Mesenteric fat pad (tissue), 1 donor: ENCODE measurements at places on chromosomes 7 and 10.

DNA sequence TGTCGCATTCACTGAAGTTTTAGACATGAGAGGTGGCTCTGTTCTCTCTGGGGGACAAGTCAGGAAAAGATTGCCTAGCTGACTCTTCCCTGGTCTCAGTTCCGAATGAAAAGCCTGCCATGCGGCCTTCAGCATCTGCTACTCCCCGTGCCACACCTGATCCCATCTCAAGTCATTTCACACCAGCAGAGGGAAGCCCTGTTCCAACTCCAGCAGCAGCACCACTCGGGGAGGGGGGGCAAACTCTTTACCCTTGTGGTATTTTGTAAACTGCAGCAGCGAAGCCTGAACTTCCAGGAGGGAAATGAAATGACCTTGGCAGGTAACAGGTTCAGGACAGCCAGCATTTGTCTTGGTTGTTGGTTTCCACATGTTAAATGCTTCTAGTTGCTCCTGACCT is 13.8 kb downstream of the LRRC4 start:
- no peak for DNase-seq

DNA sequence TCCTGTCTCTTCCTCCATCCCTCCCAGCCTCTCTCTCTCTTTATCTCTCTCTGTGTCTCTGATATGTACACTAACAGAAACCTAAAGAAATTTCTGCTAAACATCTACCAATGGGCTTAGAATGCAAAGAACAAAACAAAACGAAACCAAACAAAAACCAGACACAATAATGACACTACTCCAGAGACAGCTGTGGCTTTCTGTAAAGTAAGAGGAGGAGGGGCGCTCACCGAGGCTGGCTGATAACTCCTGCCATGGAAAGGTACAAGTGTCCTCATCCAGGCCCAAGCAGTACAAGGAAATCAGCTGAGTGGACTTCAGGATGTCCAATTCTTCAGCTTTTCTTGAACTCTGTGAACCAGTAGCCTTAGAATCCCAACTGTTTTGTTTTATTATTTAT is 70.4 kb upstream of the FZD8 start:
- DNase-seq: no peak

DNA sequence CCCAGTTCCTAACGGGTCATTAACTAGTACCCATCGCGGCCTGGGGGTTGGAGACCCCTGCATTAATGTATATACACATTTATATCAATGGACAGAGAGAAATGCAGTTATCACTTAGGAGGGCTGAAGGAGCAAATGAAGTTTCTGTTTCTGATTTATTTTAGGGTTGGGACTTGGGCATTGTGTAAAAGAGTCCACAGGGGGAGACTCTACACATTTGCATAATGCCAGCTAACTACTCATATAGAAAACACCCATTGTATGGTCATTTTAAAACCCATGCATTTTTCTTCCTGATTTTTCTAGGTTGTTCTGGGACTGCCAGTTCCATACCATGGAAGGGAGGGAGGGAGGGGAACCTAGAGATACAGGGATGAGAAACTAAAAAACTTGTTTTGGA is 23.5 kb downstream of the BCCIP start:
- DNase-seq: no peak

DNA sequence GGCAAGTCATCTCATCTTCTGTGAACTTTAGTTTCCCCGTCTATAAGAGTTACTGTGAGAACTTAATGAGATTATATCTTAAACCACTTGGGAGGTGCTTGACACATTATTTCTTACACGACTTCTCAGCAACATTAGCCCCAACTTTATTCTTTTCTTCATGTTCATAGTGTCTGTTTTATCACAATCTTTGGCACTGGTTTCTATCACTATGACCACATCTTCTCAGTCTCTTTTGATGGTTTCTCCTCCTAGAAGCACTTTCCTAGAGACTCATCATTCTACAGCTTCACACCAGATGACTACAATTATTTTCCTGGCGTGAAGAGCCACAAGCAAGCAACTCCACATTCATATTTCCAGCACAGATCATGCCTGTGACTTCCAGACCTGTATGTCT is 26.5 kb upstream of the BET1 start:
- DNase-seq: no peak
